ENCODE measurements at places on chromosomes 4 and X. TPM values are rescaled to one million over a fixed set of nuclear protein-coding genes. Genes with fewer than 3 reads are reported as not detected.

GRCh38 chr4:9925750-9926439 is 95.4 kb downstream of the SLC2A9 start:
- H3K27ac ChIP-seq, result no peak overlapping the region
- no peak for DNase-seq
- no peak overlapping the region for H3K4me3 ChIP-seq
- peaks cover 5% of the 10 kb centered on the region for H3K4me1 ChIP-seq

TCEAL5 gene
- total RNA-seq, result not detected

DNA sequence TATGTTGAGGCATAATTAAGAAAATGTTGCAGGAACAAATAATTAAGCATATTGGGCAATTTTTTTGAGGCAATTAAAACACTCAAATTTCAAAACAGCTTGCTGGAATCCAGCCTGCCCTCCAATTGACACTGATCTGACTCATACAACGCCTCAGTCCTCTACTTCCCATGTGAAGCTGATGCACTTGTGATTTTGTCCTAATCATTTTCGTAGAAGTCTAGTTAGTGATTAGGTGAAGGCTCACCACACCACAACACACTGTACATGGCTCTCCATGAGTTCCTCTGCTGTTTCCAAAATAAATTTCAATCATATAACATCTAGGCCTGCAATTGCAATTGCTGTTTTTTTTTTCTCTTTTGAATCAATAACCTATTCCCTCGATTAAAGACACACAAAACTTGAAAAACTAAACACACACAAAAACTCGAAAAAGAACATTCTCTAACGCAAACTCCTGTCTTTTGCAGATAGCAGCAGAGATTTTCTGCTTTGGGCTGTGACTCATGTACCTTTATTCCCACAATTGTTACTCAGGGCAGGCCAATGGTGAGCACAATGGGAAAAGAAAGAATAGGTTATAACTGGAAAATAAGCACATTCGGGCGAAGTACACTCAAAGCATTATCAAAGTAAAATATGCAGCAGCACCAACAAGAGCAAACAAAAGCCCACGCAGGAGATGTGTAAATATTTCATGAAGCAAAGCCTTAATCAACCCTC is 1.7 kb downstream of the GPRIN3 start:
- no peak overlapping the region for H3K27ac ChIP-seq
- H3K4me3 ChIP-seq, result no peak overlapping the region
- no peaks in the 10 kb centered on the region for H3K36me3 ChIP-seq
- peaks cover 5% of the 10 kb centered on the region for H3K4me1 ChIP-seq

BTK gene
- total RNA-seq, result 0.09 TPM

GRCh38 chrX:39439906-39440798 is 638.9 kb downstream of the MID1IP1 start:
- no peaks in the 10 kb centered on the region for H3K27me3 ChIP-seq
- peaks cover 5% of the 10 kb centered on the region for H3K36me3 ChIP-seq

DNA sequence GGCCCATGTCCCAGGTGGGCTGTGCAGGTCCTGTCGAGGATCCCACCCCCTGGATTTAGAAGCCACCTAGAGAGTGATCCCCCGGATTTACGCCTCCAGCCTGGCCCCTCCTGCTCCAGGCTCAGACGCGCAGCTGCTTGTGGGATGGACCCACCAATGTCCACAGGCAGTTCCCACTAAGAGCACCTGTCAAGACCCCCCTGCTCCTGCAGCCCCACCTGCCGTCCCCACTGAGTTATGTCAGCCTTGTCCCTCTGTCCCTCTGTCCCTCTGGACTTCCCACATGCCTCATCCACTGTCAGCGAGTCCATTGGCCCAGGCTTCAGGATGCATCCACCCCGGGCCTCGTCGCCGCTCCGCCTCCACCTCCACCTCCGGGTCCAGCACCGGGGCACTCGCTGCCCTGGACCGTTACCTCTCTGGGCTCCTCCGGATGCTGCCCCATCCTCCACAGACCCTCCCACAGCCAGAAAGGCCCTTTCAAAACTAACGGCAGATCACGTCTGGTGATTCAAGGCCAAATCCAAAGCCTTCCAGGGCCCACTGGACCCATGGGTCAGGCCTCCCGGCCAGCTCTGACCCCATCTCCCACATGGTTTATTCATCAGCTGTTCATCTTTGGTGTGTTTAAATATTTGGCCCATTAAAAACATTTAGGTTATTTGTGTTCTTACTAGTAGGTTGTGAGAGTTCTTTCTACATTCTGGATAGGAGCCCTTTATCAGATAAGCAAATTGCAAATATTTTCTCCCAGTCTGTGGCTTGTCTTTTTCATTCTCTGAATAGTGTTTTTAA is 28.3 kb downstream of the HTRA3 start:
- H3K4me3 ChIP-seq, result no peak overlapping the region
- H3K36me3 ChIP-seq, result peaks cover 4% of the 10 kb centered on the region
- no peaks in the 10 kb centered on the region for H3K4me1 ChIP-seq
- no peaks in the 10 kb centered on the region for H3K27me3 ChIP-seq
- H3K27ac ChIP-seq, result no peak overlapping the region
- DNase-seq, result no peak

SSX3 gene
- not detected for total RNA-seq

DNA sequence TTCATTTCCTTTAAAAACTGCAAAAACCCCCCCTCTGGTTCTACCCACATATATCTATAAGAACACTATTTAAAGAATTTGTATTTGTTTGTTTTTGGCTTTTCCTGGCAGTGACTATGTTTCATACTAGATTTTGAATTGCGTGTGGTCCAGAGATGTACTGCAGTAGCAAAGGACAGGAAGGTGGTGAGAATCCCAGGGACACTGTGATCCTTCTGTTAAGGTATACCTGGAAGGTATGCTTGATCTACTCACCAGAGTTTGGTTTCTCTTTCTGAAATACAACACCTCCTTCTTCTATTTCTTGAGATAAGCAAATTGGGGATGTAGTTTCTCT is 129.6 kb upstream of the RASGEF1B start:
- H3K27ac ChIP-seq, result no peak overlapping the region
- H3K4me3 ChIP-seq, result no peak overlapping the region
- no peak for DNase-seq
- peaks cover 2% of the 10 kb centered on the region for H3K4me1 ChIP-seq
- no peaks in the 10 kb centered on the region for H3K36me3 ChIP-seq

DNA sequence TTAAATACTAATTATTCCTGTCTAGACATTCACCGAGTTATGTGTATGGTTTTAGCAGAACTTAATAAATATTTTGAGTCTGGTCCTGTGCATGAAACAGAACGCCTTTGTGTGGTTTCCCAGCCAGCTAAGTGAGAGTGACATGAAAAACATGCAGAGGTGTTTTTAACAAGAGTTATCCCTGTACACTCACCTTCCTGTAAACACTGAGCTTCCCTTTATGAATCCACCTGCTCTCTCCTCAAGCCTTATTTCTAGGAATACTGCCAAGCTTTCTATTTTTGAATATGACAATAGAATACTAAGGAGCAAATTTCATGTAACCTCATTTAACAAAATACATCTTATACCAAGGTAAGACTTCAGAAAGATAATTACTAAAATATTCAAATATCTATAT is 270.3 kb upstream of the CTSO start:
- no peak for DNase-seq
- no peak overlapping the region for H3K4me3 ChIP-seq
- no peaks in the 10 kb centered on the region for H3K4me1 ChIP-seq
- H3K36me3 ChIP-seq, result peaks cover 2% of the 10 kb centered on the region

PABPC4L gene
- 2.2 TPM for total RNA-seq

NSG1 gene
- 9.3 TPM for total RNA-seq

DNA sequence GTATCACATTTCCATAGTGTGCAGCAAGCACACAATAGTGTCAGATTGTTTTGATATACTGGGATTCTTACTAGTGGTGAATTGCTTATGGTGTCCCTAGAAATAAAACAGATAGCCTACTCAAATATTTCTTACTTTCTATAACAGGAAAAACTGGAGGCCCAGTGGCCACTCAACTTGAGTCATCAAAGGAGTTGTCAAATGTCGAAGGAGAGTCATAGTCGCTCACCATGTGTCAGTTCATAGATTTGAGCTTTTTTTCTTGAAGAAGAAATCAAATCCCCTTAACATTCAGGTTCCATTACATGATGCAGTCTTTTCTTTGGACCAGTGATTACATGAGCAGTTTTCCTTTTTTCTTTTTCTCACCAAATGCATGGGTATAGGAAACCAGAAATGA is 1271.0 kb downstream of the RAPGEF2 start:
- H3K4me3 ChIP-seq, result no peak overlapping the region
- DNase-seq, result no peak
- H3K27ac ChIP-seq, result no peak overlapping the region
- H3K4me1 ChIP-seq, result no peaks in the 10 kb centered on the region
- H3K27me3 ChIP-seq, result no peaks in the 10 kb centered on the region

DNA sequence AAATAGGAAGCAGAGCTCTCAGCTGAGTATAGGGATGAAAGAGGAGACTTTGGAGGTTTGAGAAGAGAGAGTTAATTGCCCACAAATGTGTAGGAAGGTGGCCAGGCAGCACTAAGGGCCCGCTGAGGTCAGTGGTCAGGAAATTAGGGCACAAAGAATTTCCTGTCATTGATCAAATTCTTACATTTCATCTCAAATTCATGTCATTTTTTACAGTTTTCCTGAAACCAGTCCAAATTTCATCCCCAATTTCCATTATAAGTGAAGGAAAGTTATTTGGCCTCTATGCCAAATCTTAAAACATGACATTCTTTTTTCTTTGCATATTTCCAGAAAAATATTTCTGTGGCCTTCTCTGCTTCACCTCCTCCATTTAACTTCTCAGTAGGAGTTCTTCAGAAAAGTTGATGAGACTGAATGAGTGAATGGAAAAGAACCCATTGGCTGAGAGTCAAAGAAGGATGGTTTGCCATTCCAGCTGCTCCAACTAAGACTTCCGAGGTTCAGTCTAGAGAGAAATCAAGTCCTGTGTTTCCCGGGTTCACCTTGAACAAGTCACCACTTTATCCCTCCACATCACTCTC is 68.7 kb upstream of the SPRY1 start:
- H3K4me3 ChIP-seq, result no peak overlapping the region
- H3K36me3 ChIP-seq, result peaks cover 23% of the 10 kb centered on the region
- no peak for DNase-seq
- H3K27me3 ChIP-seq, result no peaks in the 10 kb centered on the region
- H3K27ac ChIP-seq, result no peak overlapping the region

DNA sequence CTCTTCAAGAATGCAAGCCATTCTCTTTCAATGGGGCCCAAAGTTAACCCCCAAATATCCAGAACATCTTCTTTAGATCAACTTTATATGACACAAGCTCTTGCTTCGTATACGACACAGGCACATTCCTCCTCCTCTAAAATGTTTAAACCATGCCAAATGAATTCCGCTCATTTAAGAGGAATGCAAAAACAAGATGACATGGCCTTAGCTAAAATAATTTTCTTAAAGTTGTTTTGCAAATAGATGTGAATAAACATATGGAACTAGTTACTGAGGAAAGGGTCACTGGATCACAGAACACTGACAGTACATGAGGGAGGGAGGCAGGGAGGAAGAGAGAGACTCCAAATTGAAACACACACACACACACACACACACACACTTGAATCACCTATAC is 97.4 kb downstream of the RASL11B start:
- no peaks in the 10 kb centered on the region for H3K27me3 ChIP-seq
- H3K4me1 ChIP-seq, result no peaks in the 10 kb centered on the region
- no peak for DNase-seq
- no peak overlapping the region for H3K4me3 ChIP-seq

GRCh38 chr4:165514739-165515138 is 135.9 kb downstream of the CPE start:
- DNase-seq, result no peak
- H3K4me1 ChIP-seq, result no peaks in the 10 kb centered on the region
- H3K27ac ChIP-seq, result no peak overlapping the region
- no peaks in the 10 kb centered on the region for H3K36me3 ChIP-seq
- H3K27me3 ChIP-seq, result no peaks in the 10 kb centered on the region

DNA sequence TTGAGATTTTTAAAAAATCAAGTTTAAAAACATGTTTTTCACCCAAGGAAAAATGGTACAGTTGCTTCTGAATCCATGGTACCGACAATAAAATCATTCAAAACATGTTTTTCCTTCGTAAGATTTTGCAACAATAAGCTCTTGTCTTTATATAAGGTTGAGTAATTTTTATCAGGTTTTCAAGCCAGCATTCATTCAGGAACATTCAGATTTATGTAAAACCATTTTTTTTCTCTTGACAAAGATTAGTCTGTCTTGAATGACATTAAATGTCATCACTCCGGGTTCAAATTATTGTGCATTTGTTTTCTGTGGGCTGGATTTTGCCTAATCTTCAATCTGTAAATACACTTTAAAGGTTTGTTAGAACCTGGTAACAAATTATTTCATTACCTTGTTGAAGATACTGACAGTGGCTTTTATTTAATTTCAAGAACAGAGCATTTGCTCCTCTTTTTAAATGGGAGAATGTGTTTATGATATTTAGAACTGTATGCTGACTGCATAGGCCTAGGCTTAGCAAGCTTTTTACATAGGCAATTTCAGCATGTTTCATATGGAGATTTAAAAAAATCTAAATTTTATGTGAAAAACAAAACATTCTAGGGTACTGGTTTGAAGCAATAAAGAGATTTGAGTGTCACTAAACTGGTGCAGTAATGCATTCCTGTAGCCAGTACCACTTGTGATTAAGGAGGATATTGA is 336.4 kb upstream of the HAND2 start:
- H3K36me3 ChIP-seq, result no peaks in the 10 kb centered on the region
- no peaks in the 10 kb centered on the region for H3K27me3 ChIP-seq
- H3K27ac ChIP-seq, result no peak overlapping the region
- H3K4me3 ChIP-seq, result no peak overlapping the region
- no peaks in the 10 kb centered on the region for H3K4me1 ChIP-seq

GUCY1A1 gene
- not detected for total RNA-seq

DNA sequence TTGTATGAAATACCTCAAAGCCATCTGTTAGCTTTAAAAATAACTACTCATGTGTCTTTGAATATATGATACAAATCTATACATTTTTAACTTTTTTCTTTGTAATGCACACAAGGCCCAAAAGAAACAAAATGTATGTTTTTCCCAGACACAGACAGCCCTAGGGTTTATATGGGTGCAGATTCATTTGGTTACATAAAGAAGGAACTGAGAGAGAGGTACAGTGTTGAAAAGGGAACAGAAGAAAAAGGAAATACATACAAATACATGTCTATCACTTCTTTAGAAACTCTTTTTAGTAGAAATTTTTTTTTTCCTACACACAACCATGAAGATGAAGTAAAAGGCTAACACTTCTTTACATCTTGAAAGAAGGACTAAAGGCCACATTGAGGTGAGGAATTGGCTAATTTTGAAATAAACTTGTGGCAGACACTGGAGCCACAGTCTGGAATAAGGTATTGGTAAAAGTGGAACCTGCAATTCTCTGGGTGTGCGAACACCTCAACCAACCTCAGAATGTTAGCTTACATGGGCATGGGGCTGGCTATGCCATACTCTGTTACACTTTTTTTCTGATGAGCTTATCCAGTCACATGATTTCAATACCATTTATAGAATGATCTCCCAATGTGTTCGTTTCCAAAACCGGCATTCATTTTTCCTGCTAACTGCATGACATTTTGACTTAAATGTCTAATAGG is 67.9 kb downstream of the FAM47C start:
- no peaks in the 10 kb centered on the region for H3K4me1 ChIP-seq
- no peaks in the 10 kb centered on the region for H3K27me3 ChIP-seq
- H3K4me3 ChIP-seq, result no peak overlapping the region
- H3K36me3 ChIP-seq, result peaks cover 2% of the 10 kb centered on the region
- DNase-seq, result no peak

- 0 out of 2 replicates have a peak, but pooled peaks cover 2% of the 10 kb centered on the region for H3K4me1 ChIP-seq
- H3K27me3 ChIP-seq, result no peaks in the 10 kb centered on the region
Measured at GRCh38 chr4:188043154-188043553, 47.6 kb downstream of the ZFP42 start.

- H3K27ac ChIP-seq, result no peak overlapping the region
- H3K36me3 ChIP-seq, result peaks cover 4% of the 10 kb centered on the region
- no peaks in the 10 kb centered on the region for H3K4me1 ChIP-seq
- H3K4me3 ChIP-seq, result no peak overlapping the region
Measured at GRCh38 chrX:19462231-19462630, 53.1 kb downstream of the MAP3K15 start.
